ENCODE measurements at places on chromosomes 16 and 17. TPM values are rescaled to one million over a fixed set of nuclear protein-coding genes. Genes with fewer than 3 reads are reported as not detected.
A peak's percentile ranks its signal among the peaks of the same experiment; 100 is the strongest.

The KRT40 gene
- total RNA-seq = not detected

The HBM gene
- not detected for total RNA-seq

GRCh38 chr16:78235168-78235800, 135.8 kb downstream of the WWOX start:
- H3K4me1 ChIP-seq = no peaks in the 10 kb centered on the region
- H3K4me3 ChIP-seq = no peak overlapping the region
- H3K36me3 ChIP-seq = no peaks in the 10 kb centered on the region
- H3K27me3 ChIP-seq = no peaks in the 10 kb centered on the region
- DNase-seq = peak; percentile 50
- H3K27ac ChIP-seq = no peak overlapping the region

- H3K4me3 ChIP-seq = no peak overlapping the region
- DNase-seq = no peak
- H3K27me3 ChIP-seq = peaks cover 3% of the 10 kb centered on the region
- H3K36me3 ChIP-seq = no peaks in the 10 kb centered on the region
- no peaks in the 10 kb centered on the region for H3K4me1 ChIP-seq
Measured at GRCh38 chr16:19446300-19446846, 28.7 kb downstream of the TMC5 start.

DNA sequence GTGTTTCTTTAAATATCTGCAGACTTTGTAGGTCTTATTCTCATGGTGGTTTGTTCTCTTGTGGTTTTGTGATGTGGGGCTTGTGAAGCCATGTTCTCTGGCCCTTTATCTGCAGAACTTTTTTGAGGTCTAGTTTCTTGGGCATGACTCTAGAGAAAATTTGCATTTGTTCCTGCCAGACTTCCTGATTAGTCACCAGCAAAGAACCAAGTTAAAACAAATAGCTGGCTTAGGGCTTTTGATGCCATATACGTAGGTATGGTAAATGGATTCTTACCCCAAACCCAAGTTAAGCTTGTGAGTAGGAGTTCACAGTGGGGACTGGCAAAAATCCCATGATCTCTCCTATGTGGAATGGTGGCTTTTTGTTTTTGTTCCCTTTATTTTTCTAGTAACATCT, 68.7 kb upstream of the IRX3 start:
- H3K4me1 ChIP-seq = no peaks in the 10 kb centered on the region
- DNase-seq = no peak
- H3K4me3 ChIP-seq = no peak overlapping the region
- H3K27me3 ChIP-seq = no peaks in the 10 kb centered on the region
- H3K27ac ChIP-seq = no peak overlapping the region

All from CD8-positive, alpha-beta memory T cell (primary cell).